ENCODE measurements at places on chromosomes 3 and 15.

DNA sequence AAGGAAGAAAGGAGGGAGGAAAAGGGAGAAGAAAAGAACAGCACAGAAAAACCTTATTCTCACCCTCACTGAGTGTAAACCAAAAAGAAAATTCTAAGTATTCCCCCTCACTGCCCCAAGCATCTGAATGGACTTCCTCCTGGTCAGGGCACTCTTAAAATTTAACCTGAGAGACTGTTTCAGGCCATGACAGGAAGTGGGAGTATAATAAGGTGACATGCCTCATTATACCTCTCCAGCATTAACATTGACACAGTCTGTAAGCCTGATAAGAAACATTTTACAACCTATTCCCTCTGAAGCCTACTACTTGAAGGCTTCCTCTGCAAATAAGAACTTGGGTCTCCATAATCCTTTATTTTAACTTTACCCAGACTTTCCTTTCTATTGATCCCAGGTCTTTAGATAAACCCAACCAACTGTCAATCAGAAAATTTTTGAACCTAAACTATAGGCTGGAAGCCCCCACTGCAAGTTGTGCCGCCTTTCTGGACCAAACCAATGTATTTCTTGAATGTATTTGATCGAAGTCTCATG, 41.7 kb downstream of the SLCO2A1 start:
- no peak for DNase-seq

DNA sequence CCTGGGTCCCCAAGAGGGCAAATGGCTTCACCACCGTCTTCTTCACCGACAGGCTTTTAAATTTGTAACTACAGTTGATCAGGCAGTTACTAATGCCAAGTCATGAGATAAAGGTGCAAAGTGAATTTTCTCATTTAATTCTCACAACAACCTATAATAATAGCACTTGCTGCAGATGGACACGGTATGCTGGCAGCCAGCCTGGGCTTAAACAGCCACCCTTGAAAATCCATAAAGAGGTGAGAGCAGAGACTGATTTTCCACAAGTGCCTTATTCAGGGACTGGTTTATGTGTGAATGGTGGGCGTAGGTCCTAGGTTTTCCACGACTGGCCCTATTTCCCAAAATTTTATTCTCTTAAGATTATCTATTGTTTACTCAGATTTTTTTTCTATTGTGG, 117.8 kb downstream of the RAB11A start:
- no peak for DNase-seq

- no peak for DNase-seq
Measured at GRCh38 chr15:71224024-71224423, 108.8 kb downstream of the THSD4 start.

DNA sequence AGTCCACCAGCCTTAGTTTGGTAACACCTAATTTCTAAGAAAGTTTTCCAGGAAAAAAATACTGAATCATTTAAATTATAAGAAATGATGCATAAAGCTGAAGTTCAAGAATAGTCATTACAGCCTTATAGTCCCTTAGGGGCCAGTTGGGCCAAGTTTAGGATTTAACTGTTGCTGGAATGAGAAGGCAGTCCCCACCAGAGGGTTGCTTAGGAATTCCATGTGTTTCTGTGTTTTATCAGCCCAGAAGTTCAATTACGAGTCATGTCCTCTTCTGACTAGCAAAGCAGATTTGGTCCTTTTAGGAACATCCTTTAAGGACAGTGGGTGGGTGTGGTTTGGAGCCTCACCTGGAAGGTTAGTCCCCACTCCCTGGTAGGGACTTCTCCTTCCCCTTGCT, 57.0 kb upstream of the NR2E3 start:
- no peak for DNase-seq

GRCh38 chr15:71737761-71738160, 72.6 kb upstream of the NR2E3 start:
- DNase-seq: no peak

DNA sequence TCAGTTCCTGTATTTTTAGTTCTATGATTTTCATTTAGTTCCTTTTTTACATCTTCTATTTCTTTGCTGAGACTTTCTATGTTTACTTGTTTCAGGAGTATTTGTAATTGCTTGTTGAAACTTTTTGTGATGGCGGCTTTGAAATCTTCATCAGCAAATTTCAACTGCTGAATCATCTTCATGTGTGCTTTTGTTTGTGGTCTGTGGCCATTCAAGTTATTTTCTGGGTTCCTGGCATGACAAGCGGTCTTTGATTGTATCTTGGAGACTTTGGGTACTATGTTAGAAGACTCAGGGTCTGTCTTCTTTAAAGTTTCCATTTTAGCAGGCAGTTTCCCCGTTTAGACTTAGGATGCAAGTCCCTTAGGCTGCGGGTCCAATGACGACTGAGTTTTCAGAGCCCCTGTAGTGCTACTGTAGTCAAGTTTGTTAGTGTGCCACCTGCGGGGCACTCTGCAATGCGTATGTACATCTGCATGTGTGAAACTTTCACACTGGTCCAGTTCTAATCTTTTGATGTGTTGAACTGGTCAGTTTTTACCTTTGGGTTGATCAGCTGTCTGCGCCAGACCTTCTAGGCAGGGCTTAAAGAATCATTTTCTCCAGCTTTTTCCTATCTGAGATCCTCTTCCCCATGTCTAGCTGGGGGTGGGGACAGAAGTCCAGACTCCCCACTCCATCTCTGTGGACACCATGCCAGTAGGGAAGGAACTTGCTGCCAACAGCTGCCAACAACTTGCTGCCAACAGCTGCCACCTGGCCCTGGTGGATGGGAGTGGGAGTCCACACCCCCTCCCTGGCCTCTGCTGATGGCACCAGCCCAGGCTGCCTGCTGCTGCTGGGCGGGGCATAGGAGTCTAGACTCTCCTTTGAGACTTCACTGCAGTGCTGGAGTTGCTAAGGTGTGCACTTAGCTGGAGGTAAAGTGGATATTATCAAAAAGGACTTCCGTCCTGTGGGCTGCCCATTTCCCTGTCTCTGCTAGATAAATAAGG, 190.9 kb downstream of the TJP1 start:
- DNase-seq: no peak

Measured in omental fat pad (tissue), 4 donors.